ENCODE measurements at places on chromosomes 13 and 19. TPM values are rescaled to one million over a fixed set of nuclear protein-coding genes. Genes with fewer than 3 reads are reported as not detected.

DNA sequence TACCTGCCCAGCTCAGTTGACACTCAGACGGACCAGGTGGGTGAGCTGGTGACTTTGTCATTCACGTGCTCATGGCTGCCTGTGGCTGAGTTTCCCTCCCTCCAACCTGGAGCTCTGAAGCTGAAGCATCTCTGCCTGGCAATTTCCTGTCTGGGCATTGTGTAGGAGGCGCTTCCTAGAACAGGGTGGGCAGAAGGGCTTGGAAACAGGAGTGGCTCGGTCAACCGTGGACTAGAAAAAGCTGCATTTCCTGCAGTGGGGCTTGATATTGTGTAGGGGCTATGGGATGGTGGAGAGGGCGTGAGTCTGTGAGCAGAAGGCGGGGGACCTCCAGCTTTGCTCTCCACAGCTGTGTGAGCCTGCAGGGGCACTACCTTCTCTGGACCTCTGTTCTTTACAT is 278.3 kb downstream of the TEX29 start:
- H3K36me3 ChIP-seq = no peaks in the 10 kb centered on the region
- no peak overlapping the region for H3K4me3 ChIP-seq
- DNase-seq = no peak
- H3K4me1 ChIP-seq = no peaks in the 10 kb centered on the region
- no peaks in the 10 kb centered on the region for H3K27me3 ChIP-seq

DNAJC3 gene
- total RNA-seq = 28.1 TPM

GRCh38 chr19:7349231-7349591 is 474 bp downstream of the ARHGEF18 start:
- H3K27me3 ChIP-seq = no peaks in the 10 kb centered on the region
- DNase-seq = no peak
- peak overlapping the region; percentile 8 for H3K27ac ChIP-seq

GRCh38 chr19:15701757-15702533 is 25.9 kb upstream of the OR10H2 start:
- no peaks in the 10 kb centered on the region for H3K4me1 ChIP-seq
- peak overlapping the region; percentile 9 for H3K4me3 ChIP-seq
- H3K27me3 ChIP-seq = no peaks in the 10 kb centered on the region
- peak overlapping the region; percentile 95 for H3K27ac ChIP-seq
- DNase-seq = no peak

DNA sequence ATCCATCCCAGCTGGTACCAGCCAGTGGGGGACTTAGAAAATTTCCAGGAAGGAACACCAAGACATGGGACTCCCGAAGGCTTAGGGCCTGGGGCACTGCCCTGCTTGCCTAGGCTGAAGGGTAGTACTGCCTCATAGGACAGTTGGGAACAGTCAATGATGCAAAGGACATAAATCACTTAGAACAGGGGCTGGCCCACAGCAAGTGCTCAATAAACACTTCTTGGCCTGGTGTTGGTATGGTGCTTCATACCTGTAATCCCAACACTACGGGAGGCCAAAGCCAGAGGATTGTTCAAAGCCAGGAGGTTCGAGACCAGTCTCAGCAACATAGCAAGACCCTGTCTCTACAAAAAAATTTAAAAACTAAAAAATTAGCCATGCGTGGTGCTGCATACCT is 5.8 kb downstream of the KEAP1 start:
- no peaks in the 10 kb centered on the region for H3K27me3 ChIP-seq
- H3K36me3 ChIP-seq = no peaks in the 10 kb centered on the region
- no peaks in the 10 kb centered on the region for H3K4me1 ChIP-seq

DNA sequence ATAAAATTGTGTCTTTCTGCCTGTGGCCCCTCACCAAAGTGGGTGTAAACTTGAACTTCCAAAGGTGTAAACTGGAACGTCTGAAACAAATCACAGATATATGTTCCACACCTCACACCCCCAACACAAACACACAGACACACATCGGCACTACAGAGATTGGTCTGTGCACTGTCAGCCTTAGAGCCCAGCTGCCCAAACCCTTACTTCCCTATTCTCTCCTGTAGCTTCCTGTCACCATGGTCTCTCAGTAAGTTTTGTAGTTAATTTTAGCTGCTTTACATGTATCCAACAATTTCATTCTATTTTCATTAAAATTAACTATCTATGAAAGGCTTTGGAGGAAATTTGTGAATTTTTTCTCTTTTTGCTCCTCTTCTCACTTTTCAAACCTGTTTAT is 5.4 kb downstream of the TM9SF2 start:
- H3K27me3 ChIP-seq = no peaks in the 10 kb centered on the region
- H3K27ac ChIP-seq = peak overlapping the region; percentile 33
- no peak for DNase-seq
- no peak overlapping the region for H3K4me3 ChIP-seq
- H3K4me1 ChIP-seq = no peaks in the 10 kb centered on the region
- H3K36me3 ChIP-seq = no peaks in the 10 kb centered on the region

ZNF850 gene
- total RNA-seq = 3.3 TPM

DNA sequence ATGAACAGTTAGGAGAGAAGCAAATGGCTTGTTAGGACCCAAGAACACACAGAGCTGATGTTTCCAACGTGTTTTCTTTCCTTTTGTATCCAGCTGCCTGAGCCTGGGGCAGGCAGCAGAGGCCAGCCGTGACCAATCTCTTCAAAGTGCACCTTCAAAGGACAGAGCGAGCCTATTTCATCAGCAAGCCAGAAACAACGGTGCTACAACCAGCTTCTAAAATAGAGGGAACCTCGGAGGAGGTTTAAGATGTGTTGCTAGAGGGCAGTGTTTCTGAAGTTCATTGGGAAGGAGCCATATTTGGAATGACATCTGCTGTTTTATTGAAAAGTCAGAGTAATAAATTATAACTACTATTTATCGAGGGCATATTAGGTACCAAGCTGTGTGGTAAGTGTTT is 56.2 kb upstream of the RFC3 start:
- no peak overlapping the region for H3K27ac ChIP-seq
- no peaks in the 10 kb centered on the region for H3K27me3 ChIP-seq
- H3K4me1 ChIP-seq = no peaks in the 10 kb centered on the region
- H3K36me3 ChIP-seq = no peaks in the 10 kb centered on the region
- H3K4me3 ChIP-seq = no peak overlapping the region

LRRC63 gene
- 0.40 TPM for total RNA-seq

RFPL4AL1 gene
- total RNA-seq = not detected

DNA sequence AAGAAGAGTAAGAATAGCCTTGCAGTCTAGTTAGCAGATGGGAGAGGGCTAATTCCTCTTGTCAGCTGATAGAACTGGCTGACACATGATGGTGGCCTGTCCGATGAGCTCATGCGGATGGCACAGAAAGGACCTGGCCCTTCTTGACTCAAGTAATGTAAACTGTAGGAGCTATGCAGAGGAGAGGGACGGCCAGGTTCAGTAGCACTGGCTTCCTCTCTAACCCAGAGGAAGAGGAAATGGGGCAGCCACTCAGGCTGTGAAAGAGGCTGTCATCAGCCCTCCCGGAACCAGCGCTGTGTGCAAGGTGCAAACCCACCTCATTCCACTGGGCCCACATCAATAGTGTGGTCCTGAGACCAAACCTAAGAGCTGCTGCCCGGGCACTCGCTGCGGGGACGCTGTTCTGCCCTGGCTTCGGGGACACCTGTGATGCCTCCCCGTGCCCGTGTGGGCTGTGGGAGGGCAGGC is 30.8 kb upstream of the USE1 start:
- H3K4me3 ChIP-seq = no peak overlapping the region
- no peak for DNase-seq
- no peaks in the 10 kb centered on the region for H3K27me3 ChIP-seq
- H3K36me3 ChIP-seq = no peaks in the 10 kb centered on the region
- H3K4me1 ChIP-seq = peaks cover 5% of the 10 kb centered on the region

DNA sequence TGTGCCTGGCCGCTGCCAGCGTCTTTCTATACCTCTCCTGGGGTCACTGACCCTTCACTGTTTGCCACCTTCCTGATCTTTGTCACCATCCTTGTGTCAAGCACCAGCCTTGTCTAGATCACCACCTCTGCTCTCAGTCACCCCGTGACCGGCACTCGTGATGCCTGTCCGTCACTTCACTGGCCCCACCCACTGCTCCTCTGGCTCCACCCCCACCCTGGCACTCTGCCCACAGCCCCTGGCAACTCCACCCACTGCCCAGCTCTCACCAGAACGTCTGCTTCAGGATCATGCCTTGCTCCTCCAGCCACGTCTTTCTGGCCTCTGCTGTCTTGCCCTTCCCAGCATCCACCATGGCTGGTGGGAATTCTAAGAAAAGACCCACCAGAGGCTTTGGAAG is 24.8 kb upstream of the PLA2G4C start:
- no peaks in the 10 kb centered on the region for H3K36me3 ChIP-seq
- no peak overlapping the region for H3K4me3 ChIP-seq
- H3K27ac ChIP-seq = no peak overlapping the region
- no peaks in the 10 kb centered on the region for H3K27me3 ChIP-seq

GRCh38 chr13:32407854-32408253 is 20.1 kb downstream of the N4BP2L1 start:
- no peaks in the 10 kb centered on the region for H3K27me3 ChIP-seq
- H3K4me3 ChIP-seq = no peak overlapping the region
- no peak for DNase-seq
